Neural crest cell (in vitro differentiated cells): ENCODE measurements at places on chromosomes 3 and 15.

- no peak for DNase-seq
Observed at GRCh38 chr3:12303534-12303933, 14.7 kb downstream of the PPARG start.

DNA sequence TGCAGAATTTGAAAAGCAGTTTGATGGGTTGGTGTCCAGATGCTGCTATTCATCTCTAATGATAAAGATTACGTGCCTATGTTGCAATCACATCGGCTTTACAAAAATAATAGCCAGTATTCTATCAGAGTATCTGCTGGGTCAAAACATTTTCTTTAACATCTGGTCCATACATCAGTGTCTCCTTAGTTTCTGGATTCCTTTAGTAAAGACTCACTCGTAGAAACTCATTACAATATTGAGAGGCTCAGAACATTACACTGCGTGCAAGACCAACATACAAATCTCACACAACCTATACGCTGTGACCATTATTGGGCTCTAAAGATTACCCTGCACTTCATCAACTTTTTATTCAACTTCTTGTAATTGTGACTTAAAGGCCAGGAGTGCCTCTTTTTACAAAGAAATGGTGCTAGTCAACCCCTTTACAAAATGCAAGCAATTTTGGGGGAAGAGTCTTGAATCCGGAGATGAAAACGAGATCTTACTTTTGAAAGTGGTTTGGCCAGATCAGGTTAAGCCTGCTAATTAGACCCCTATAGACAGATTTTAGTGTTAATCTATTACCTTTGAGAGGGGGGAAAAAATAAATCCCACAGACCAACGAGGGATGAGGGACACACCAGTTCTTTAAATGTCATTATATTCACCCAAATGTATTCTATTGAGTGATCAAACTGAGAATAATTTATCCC is 2.9 kb downstream of the TRA2B start:
- no peak for DNase-seq

DNA sequence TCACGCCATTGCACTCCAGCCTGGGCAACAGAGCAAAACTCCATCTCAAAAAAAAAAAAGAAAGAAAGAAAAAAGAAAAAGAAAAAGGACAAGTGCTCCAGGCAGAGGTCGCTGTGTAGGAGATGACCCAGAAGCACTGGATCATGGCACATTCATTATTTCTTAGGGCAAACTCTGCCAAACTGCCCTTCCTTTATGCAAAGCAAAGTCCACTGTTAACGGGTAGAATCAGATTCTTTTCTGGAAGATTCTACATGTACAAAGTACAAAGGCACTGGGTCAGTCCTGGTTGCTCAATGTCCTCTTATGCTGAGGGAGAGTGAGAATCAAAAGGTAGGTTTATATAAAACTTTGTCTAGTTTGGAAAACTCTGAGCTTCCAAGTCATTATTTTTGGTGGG is 144.9 kb downstream of the FEZF2 start:
- DNase-seq, result no peak

DNA sequence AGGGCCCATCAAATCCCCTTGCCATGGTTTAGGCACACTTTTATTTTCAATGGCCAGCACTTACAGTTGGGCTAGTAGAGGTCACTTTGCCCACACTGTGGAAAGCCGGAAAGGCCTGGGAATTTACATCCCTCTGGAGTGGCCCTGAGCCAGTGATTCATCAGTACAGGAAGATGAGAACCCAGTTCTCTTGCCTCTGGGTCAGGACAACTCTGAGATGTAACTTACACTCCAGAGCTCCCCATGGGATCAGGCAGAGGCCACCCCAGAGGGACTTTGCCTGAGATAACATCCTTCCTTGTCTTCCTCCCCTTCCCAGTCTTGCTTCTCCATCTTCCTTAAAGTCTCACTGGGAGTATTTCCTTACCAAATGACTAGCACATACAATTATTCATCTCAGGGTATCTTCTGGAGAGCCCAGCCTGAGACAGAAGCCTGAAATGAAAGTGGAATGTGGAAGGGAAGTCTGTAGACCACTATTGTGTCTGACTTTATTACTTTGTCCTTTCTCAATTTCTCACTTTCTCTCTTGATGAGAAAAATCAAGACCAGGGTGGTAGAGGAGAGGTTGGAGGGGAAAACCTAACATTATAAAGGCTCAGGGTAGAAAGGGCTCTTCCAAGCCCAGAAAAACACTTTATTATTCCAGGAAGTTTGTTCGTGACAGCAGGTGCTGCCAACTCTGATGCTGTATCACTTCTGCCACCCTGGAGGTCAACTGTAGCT is 220.8 kb downstream of the ZNF621 start:
- no peak for DNase-seq
